Smooth muscle cell of the brain vasculature (primary cell): ENCODE measurements at places on chromosomes 12 and 14.

GRCh38 chr14:99188731-99189191 lies 83.2 kb downstream of the BCL11B start:
- DNase-seq, result no peak

DNA sequence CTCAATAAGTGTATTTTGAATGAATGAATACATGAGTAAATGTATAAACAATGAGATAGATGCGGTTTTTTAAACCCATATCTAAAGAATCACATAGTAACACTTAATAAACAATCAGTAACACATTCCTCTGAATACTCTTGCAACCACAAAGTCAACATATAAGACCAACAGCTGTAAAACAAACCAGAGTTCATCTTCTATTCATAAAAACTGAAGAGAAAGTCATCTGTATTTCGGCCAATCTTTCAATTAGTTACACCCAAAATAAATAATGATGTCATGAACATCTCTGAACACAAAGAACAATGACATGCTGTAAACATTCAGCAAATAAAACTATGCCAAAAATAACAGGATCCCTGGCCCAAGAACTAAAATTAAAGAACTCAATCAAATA lies 47.2 kb downstream of the ARMH4 start:
- no peak for DNase-seq

- DNase-seq, result no peak
Observed at GRCh38 chr14:72540836-72541235, 353.1 kb downstream of the DPF3 start.

- DNase-seq, result no peak
Observed at GRCh38 chr14:69532561-69533340, 41.9 kb downstream of the CCDC177 start.

GRCh38 chr12:131950182-131950913 lies 606 bp downstream of the EP400 start:
- no peak for DNase-seq

DNA sequence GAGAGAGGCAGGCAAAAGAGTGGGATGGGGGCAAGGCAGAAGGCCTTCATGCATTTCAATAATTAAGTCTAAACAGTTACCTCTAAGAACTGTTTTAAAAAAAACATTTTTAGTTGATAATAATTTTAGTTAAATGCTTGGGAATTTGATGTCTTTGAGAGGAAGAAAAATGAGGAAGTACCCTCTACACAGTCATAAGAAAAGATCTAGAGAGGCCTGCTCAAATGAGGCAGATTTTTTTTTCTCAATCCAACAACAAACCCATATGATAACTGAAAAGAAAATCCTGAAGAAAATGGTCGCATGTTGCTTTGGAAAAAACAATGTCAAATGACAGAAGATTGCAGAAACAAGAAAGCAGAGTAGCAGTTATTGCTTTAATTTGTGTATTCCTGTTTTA lies 25.6 kb downstream of the SINHCAF start:
- no peak for DNase-seq

DNA sequence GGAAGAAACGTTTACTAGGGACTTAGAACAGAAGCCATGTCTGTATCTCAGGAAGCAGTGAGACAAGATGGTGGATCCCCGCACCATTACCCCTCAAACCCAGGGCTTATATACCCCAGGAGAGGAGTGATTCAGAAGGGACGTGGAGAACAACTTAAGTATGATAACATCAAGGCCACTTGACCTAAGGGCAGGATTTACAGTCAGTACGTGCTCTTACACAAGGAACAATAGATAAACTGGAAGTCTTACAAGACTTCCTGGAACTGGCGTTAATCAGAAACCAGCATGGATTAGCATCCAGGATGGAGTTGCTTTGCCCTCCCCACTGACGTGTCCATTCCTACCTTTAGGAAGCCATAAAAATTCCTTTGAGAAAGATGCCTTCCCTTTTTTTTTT lies 8.6 kb upstream of the ETFBKMT start:
- DNase-seq, result no peak

GRCh38 chr14:61252369-61253063 lies 28.6 kb downstream of the TMEM30B start:
- peak; percentile 86 for DNase-seq

- DNase-seq, result no peak
Observed at GRCh38 chr12:126369487-126370463, 1304.5 kb downstream of the AACS start.
